Transverse colon (tissue), 4 donors: ENCODE measurements at places on chromosomes 16 and 17.

GRCh38 chr17:64032081-64032480 lies 11.6 kb upstream of the ICAM2 start:
- DNase-seq: no peak

DNA sequence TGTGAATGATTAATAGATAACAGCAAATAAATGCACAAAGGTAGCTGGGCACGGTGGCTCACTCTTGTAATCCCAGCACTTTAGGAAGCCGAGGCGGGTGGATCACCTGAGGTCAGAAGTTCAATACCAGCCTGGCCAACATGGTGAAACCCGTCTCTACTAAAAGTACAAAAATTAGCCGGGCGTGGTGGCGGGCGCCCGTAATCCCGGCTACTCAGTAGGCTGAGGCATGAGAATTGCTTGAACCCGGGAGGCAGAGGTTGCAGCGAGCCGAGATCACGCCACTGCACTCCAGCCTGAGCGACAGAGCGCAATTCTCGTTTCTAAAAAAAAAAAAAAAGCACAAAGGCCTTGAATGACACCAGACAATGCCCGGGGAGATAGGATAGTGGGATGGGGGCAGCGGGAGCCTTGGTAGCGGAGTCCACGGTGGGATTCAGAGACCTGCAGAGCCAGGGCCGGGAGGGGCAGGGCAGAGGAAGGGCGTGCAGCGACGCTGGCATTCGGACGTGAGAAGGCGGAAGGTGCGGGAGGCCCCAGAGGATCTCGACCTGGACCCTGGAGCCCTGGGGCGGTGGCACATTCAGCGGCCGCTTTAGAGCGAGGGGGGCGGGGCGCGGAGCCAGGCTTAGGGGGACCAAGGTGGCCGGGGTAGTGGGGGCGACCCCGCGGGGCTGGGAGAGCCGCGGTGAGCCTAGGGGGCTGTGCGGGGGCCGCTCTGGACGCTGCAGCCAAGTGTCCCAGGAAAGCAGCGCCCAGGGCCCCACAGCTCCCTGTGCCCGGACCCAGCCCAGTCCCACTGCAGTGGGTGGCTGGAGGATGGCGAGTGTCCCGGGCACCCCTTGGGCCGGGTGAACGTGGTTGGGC lies 999 bp upstream of the FLYWCH2 start:
- DNase-seq: peak; percentile 78

DNA sequence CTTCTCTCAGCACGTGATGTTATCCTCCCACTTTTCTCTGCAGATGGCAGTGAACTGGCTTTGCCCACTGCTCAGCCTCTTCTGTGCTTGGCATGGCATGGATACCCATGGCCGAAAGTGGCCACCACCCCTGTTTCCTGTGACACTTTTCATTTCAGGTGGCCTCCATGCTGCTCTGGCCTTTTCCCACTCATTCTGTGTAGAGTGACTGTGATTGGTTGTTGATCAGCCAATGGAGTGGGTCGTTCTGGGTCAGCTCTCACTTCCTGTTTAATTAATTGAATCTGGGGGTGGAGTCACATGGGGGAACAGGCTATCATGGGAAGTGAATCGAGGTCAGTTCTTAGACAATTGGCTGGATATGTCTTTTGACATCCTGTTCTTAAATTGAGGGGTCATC lies 350.1 kb upstream of the EEF2KMT start:
- DNase-seq: no peak

DNA sequence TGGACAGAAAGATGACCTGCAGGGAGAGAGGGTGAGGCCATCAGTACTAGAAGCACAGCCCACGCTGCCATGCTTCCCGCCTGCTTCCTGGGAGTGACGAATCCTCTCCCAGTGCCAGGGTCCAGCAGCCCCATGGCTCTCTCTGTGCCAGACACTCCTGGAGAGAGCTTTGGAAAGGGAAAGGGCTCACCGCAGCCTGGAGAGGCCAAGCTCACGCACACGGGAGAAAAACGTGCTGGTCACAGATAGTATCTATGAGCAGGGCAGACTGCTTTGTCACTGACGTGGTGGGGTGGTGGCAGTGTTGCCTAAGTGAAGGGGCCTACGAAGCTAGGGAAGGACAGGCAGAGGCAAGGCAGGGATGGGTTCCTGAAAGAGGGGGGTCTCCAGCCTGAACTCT lies 5.4 kb downstream of the WBP2 start:
- DNase-seq: no peak

GRCh38 chr17:67469208-67469980 lies 92.3 kb downstream of the PITPNC1 start:
- no peak for DNase-seq

DNA sequence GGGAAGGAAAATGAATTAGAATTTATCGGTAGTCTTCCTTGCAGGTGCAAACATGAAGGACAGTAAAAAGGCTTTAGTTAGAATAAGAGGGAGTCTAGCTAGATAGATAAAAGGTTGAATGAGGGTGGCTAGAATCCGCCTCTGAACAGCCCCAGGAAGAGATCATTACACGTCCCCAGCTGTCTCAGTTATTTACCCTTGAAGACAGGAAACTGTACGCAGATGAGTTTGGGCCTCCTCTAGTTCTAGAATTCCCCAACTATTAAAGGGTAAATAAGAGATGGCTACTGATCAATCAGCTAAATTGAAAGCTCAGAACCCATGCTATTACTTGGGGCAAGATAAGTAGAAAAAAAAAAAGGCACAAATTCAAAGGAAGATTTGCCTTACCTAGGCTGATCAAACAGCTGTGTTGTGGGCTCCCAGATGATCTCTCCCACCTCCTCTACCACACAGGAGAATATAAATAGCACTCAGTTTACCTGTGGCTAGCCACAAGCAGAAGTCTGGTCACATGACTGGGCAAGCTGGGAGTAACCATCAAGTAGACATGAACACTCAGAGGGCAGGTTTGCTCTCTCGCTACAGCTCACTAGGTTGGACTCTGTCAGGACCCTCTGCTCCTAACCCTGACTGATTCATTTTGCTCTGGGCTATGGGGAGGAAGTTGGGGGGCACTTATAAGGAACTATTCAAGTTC lies 17.0 kb downstream of the FAM117A start:
- peak; percentile 57 for DNase-seq

- peak; percentile 66 for DNase-seq
These were observed 1.3 kb upstream of the ACTG1 start for GRCh38 chr17:81513753-81514488.

GRCh38 chr17:1753767-1754429 lies 8.0 kb upstream of the SERPINF1 start:
- DNase-seq: no peak

DNA sequence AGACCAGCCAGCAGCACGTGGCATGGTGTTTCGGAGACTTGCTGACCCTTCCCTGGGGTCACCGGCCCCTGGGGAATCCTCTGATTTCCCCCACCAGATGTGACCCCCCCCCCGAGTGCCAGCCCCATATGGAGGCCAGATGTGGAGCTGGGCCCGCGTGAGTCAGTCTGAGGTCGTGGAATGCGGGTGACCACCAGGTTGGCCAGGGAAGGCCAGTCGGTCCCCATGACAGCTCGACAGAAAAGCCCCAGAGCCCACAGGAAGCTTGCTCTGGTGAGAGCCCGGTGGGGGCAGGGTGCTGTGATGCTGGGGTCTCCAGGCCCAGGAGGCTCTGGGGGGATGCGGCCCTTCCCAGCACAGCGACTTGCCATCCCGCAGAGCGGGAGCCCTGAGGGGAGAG lies 209.0 kb downstream of the NTN1 start:
- no peak for DNase-seq

DNA sequence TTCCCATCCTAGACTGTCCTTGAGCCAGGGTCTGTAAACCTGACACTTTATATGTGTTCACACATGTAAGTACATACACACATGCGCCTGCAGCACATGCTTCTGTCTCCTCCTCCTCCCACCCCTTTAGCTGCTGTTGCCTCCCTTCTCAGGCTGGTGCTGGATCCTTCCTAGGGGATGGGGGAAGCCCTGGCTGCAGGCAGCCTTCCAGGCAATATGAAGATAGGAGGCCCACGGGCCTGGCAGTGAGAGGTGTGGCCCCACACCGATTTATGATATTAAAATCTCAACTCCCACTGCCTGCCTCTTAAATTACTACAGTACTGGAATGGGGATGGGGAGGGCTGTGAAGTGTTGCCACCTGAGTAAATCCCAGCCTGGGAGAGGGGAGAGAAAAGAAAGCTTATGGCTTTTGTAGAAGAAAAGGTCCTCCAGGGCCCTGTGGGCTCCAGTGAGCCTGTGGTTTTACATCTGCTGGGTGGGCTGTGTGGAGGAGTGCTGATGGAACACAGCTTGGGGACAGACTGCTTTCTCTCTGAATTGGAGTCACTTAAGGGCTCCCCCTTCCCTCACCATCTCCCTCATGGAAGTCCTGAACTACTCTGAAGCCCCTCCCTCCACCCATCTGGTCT lies 990 bp upstream of the WNK4 start:
- no peak for DNase-seq

DNA sequence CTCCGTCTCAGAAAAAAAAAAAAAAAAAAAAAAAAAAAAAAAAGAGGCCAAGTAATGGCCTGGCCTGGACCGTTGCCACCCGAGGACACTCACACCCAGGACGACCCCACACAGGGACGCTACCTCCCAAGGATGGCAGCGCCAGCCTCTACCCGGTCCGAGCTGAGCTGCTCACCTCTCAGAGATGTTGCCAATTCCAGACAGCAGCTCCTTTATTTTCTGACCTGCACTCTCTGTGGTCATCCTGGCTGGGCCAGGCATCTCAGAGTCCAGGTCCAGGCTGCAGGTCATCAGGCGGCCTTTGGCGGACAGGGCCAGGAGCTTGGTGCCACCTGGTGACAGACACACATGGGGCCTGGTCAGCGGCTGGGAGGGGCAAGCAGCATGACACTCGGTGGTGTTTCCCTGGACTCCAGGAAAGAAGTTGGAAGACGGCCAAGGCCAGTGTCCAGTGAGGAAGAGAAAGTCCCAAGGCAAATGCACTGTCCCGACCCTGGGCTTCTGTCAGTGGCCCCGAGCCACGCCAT lies 3.1 kb downstream of the FAAP100 start:
- DNase-seq: no peak

GRCh38 chr16:85471469-85472431 lies 141.4 kb upstream of the GSE1 start:
- peak; percentile 67 for DNase-seq
